Thoracic aorta (tissue), 2 donors: ENCODE measurements at places on chromosomes 3 and 15. TPM values are rescaled to one million over a fixed set of nuclear protein-coding genes. Genes with fewer than 3 reads are reported as not detected.

- DNase-seq: no peak
Measured at GRCh38 chr3:106631373-106632108, 745.7 kb upstream of the CCDC54 start.

DNA sequence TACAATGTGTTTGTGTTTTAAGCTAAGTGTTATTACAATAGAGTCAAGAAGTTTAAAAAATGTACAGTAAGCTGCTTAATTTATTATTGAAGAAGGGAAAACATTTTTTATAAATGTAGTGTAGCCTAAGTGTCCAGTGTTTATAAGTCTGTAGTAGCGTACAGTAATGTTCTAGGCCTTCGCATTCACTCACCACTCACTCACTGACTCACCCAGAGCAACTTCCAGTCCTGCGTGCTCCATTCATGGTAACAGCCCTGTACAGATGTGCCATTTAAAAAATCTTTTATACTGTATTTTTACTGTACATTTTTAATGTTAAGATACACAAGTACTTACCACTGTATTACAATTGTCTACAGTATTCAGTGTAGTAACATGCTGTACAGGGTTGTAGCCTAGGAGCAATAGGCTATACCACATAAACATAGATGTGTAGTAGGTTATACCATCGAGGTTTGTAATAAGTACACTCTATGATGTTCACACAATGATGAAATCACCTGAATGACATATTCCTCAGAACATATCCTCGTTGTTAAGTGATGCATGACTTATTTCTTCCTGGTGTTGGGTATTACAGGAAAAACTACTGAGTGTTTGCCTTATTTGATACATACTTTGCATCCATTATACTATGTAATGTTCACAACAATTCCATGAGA lies 156.6 kb upstream of the NUDT16 start:
- DNase-seq: no peak

DNA sequence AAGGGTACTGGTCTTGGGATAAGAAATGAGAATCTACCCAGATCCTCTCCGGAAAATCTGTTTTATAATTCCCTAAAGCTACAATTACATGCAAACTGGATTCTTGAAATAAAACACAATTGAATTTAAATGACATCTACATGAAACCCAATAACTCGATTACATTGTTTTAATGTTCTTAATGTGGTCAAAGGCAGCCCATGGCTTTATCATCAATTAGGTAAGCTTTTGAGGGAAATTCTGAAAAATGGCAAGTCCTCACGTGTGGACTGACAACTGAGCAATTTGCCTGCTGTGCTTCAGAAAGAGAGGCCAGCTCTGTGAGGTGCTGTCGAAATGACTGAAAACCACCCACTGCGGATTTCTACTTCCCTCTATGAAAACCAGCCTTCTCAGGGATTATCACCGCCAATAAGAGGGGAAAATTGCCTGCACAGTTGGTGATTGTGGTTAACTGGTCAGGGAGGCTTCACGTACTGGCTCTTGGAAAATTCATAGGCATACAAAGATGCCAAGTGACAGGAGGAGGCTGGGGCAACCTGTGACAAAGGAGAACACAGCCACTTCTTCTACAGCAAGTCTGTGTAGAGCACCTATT lies 200.8 kb upstream of the SLCO3A1 start:
- DNase-seq: no peak

DNA sequence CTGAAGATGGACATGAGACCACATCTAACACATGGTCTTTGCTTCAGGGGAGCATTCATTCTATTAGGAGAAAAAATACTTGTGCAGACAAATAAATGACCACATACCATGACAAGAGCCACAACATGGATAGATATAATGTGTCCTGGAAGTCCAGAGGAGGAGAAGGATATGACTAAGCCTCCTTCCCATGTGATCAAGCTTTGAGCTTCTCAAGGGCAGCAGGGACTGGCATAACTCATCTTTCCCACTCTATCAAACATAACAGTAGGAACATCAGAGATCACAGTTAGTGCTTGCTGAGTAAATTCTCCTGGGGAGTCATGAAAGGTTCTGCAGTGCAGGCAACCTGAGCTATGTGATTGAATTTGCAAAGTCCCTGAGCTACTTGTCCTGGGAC lies 86.0 kb upstream of the LPP start:
- DNase-seq: no peak

GRCh38 chr15:84633311-84634227 lies 20.5 kb downstream of the WDR73 start:
- no peak for DNase-seq

DNA sequence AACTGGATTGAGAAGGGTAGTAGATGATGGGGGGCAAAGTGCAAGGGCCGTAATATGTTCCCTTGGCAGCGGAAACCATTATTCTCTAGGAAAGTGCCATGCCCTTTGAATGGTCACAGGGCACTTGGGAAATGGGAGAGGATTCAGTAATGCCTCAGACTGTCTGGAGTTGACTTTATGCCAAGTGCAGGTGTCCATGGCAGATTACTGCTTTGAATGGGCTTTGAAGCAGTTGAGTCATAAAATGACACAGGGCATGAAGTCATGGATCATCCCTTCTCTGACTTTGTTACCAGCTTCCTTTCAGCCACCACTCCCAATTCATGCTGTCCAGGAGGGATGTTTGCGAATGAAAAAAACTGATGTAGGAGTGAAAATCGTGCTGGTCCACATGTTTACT lies 20.1 kb downstream of the AADACL2 start:
- DNase-seq: no peak

GRCh38 chr3:132569153-132569552 lies 27.9 kb upstream of the ACKR4 start:
- DNase-seq: no peak

- no peak for DNase-seq
Measured at GRCh38 chr3:103006526-103007183, 571.8 kb downstream of the ZPLD1 start.

DNA sequence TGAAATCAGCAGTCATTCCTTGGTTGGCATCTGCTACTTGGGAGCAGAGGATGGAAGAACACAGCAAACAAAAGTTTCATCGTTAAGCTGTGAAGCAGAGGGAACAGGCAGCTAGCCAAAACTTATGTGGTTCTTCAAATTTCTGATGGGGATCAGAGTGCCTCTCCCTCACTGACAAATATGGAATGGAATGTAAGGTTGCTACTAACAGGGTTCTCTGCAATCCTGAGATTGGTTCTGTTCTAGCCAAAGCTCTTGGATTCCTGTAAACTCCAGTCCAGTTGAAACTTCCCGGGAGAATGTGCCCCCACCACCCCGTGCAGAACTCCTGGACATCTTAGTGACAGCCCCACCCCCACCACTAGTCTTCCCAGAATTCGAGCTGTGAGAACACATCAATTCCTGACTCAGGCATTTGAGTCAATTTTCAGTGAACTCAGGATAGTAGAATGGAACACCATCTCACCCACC lies 55.9 kb upstream of the PHLDB2 start:
- DNase-seq: peak; percentile 79

- DNase-seq: no peak
Measured at GRCh38 chr3:95752199-95752598, 1062.2 kb upstream of the EPHA6 start.

DNA sequence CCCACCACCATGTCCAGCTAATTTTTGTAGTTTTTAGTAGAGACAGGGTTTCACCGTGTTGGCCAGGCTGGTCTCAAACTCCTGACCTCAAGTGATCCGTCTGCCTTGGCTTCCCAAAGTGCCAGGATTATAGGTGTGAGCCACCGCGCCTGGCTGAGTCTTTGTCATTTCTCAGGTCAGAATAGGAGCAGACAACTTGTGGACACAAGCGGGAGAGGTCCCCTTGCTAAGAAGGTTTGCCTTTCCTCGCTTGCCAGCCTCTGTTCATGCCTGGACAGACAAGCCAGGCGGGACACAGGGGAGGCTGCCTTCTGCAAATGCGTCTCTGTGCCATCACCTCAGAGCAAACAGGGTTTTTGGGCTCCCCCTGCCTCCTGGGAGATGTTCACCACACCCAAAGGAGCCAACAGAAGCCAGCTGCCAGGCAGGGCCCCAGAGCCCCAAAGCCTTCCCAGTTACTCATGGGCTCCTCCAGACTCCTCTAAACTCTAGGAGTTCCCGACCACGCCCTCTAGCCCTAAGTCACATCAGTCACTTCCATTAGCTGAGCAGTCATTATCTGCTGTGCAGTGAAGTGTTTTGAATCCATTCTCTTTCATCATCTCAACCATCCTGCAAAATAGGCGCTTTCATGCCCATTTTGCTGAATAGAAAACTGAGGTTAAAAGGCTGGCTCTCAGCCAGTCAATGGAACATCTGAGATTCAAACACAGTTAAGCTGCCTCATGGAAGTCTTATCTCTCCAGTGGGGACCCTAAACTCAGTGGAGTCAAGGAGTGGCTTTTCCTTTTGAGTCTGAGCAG lies 245.0 kb downstream of the UACA start:
- DNase-seq: no peak

- DNase-seq: no peak
Measured at GRCh38 chr3:42698911-42699230, 3.7 kb downstream of the HHATL start.

- no peak for DNase-seq
Measured at GRCh38 chr3:23496165-23496564, 293.0 kb downstream of the UBE2E2 start.

DNA sequence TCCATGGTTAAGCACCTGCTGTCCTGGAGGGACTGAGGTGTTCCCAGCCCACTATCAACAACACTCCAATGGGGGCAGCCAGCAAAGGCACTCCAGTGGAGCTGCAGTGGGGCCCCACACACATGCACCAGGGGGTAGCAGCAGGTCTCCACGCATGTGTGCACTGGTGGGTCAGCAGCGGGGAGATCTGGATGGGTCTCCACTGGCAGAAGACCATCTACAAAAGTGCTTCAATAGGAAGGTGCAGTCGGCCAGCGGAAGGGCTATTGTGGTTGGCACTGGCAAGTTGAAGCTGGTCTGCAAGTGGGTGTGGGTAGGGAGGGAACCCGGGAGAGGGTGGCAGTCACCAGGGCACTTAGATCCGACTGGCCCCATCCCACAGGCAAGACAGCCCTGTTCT lies 1355.4 kb downstream of the NSUN3 start:
- DNase-seq: no peak

DNA sequence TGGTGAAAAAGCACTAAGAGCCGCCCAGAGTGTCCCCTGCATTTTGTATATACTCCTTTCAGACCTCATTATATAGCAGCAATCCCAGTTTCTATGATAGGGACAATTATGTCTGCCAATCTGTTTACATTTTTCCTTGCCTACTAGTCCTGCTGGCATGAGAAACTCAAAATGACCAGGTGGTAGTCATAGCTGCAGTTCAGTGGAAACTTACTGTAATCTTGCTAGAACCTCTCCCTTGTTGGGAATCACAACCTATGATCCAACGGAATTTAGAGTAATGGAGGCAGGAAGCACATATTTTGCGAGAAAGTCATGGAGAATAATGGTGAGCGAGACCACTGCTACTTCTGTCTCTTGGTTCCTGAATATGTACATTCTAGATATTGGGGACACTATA lies 28.6 kb upstream of the MINAR1 start:
- DNase-seq: no peak

GRCh38 chr3:45927881-45928280 lies 15.4 kb upstream of the CXCR6 start:
- no peak for DNase-seq

DNA sequence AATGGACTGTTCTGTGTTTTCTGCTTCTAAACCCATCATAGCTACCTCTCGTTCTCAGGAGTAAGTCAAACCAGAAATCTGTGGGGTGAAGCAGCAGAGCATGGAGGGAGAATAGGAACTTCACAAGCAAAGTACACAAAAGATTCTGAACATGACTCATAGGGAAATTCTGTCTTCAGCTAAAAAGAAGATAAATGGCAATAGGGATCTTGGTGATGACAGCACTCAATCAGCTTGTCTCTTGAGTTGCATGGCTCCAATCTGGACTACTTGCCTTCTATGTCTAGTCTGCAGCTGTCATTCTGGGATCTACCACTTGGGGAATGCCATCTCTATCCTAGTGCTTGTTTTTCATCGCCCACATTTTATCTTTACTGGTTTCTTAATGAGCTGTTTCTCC lies 13.5 kb upstream of the GRAMD1C start:
- no peak for DNase-seq

- no peak for DNase-seq
Measured at GRCh38 chr15:42082823-42083604, 11.3 kb downstream of the PLA2G4D start.

DNA sequence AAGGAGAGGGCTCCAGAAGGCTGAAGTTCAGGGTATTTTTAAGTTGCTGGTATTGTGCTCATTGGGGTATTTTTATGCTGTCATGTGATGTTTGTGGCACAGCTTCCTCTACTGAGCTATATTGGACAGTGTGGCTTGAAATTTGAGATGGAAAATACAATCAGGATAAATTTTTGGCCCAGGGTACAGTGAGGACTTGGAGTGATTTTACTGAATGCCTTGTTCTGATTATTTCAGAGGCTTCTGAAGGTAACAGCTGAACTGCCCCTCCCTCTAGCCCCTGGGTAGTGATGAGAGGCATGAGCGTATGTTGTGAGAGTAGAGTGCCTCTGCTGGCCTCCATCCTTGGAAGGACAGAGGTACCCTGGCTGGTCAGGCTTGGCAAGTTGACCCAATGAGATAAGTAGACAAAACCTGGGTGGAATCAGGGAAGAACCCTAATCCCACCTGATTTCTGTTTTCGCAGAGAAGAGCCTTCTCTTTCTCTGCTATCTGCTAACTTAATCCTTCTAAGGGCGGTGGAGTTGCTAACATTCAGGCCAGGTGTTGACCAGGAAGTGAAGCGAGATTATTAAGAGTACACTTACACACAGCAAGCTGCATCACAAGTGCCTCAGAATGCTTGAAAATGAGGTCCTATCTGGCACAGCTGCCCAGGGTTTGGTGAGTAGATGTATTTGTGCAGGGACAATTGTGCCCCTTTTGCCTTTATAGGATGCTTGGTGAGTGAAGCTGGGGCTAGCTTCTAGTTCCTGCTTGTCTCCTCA lies 98.1 kb upstream of the CLSTN2 start:
- DNase-seq: no peak

DNA sequence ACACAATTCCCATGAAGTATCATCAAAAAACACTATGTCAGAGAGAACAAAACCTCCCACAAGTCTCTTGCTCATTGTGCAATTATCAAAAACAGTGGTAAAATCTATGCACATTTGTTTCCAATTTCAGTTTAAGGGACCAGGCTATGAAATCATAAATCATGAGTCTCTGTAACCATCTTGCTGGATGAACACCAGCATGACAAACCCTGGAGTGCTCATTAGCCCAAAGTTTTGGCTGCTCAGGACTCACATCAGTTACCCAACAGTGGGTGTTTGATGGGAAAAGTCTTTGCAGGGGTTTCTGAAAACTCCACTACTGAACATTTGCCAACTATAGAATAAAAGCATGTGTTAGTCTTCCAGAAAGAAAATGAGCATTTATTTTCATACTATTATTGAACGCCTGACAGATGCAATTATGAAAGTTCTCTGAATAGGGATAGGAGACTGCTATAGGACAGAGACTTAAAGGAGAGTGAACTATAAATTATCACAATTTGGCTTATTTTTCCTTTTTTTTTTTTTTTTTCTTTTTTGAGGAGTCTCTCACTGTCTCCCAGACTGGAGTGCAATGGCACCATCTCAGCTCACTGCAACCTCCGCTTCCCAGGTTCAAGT lies 240.8 kb upstream of the KCNMB2 start:
- no peak for DNase-seq

KNG1 gene
- total RNA-seq: not detected

GFM1 gene
- 87.1 TPM for total RNA-seq

SAMD7 gene
- total RNA-seq: not detected

FGD5 gene
- total RNA-seq: 15.4 TPM

DNAJC19 gene
- 19.4 TPM for total RNA-seq

NMNAT3 gene
- total RNA-seq: 14.1 TPM

ITPKA gene
- not detected for total RNA-seq

SGO1 gene
- total RNA-seq: not detected

FAH gene
- 16.1 TPM for total RNA-seq

IMPG2 gene
- total RNA-seq: 0.81 TPM

GRM7 gene
- total RNA-seq: 3.9 TPM

KLHL6 gene
- total RNA-seq: 6.6 TPM

GASK1A gene
- total RNA-seq: 10.2 TPM
